HuH-7.5 (cell line): ENCODE measurements at places on chromosomes 16 and 17.
A peak's percentile ranks its signal among the peaks of the same experiment; 100 is the strongest.

DNA sequence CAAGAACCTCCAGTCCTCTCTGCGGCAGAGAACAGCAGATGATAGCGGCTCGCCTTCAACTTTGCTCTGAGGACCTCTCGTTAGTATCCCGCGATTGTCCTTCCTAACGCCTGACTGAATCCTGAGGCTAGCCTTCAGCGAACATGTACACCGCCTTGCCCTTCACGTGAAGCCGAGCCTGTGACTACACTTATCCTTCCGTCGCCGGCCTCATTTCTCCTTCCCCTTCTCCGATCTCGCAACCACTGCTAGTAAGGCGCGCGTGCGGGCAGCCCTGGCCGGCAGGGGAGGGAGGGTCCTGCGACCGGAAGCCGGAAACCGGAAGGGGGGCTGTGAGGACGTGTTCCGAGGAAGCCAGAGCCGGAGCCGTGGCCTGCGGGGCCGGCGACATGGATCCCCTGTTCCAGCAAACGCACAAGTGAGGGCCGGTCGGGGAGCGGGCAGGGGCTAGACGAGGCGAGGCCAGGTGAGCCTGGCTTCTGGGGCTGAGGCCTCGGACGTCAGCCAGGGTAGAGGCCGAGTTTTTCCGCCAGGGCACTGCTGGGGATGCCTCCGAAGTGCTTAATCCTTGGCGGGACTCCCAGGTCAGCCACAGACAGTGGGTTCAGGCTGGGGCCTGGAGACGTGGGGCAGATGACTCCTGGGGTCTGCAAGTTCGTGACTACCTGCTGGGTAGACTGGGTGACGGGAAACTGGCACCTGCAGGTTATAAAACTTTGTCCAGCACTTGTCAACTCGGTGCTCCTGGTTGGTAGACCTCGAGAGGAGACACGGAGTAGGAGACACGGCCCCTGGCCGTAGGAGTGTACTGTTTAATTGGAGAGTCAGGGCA is at the start of gene GOSR2:
Gene GOSR2, plus strand, starts transcription at position 357 of the 832 bp plus-strand sequence. Its CDS starts 33 bp downstream, at position 390.
- peak; percentile 86 for DNase-seq

DNA sequence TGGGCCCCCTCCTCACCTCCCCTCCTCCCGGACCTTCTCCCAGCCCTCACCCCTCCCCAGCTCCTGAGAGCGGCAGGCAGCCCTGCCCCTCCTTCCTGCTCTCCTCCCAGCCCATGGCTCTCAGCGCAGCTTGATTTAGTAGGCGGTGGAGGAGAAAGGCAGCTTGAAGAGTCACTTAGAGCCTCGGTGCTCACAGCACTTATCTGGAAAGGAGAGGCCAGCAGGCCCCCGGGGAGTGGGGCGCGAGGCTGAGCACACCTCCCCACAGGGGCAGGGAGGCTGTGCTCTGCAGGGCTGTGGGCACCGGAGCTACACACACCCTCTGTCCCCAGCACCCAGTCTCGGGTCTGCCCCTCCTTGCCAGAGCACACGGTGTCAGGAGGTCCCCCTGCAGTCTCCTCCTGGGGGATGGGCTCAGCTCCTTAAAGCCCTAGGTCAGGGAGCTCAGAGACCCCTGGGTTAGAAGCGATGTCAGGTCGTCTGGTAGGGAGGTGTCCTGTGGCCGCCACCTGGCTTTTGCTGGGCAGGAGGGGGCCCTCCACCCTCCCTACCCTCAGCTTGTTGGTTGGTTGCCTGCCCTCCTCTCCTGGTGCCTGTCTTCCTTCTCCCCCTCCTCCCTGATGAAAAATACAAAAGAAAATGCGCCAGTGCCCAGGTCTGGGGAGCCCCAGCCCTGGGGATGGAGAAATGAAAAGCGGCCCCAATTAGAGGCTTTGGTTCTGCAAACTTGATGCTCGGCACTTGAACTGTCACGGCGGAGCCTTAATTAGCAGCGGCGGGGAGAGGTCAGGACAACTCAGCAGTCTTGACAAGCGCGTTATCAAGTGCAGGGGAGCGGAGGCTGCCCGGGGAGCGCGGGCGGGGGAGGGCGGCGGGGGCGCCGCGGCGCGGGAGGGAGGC is 151.1 kb upstream of the GSE1 start:
- DNase-seq: peak; percentile 76

- DNase-seq: no peak
Measured at GRCh38 chr16:72952404-72952803, 95.5 kb downstream of the ZFHX3 start.

DNA sequence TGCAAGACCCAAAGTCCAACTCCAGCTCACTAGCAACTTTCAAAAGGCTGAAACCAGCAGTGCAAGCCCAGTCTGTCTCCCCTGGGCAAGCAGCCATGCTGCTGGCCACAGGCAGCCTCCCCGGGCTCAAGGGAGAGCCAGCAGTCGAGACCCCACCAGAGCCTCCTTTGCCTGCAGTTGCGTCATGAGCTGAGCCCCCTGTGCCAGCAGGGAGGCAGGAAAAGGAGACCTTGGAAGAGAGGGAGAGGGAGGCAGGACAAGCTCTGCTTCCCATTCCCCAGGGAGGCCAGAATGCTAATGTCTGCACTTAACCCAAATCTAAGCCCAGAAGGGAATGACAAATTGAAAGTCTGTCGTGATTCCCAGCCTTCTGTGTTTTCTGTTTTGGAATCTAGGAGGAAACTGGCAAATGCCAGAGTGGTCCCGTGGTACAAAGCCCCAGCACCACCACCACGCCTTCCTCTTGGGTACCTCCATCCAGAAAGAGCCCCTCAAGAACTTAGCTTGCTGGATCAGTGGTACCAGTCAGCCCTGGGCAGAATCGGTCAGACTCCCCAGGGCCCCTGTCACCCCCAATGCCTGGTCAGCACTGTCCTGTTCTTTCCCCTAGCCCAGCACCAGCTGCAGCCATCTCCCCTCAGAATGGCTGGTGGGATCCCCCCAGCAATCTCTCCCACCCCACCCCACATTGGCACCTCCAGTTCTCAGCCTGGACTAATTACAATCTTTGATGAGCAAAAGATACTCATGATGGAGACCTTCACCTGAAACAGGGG is 99.3 kb upstream of the TNRC6C start:
- DNase-seq: no peak

- DNase-seq: no peak
Measured at GRCh38 chr17:3695129-3695722, 729 bp downstream of the P2RX5 start.

DNA sequence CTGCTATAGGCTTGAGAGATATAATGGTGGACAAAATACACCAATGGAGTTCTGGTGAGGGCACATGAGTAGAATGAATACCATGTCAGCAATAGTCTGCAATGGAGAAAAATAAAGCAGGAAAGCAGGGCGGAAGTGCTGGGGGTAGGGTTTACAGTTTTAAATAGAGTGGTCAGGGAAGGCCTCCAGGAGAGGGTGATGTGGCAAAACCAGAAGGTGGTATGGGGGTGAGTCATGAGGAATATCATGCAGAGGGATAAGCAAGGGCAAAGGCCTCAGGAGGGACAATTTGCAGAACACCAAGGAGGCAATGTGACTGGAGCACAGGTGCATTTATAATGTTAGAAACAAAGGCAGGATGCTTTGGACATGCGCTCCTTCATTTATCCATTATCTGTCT is 102.0 kb downstream of the ITFG1 start:
- DNase-seq: no peak

GRCh38 chr17:19573075-19573474 is 39.4 kb downstream of the SLC47A1 start:
- DNase-seq: no peak
